ENCODE measurements at places on chromosomes 6 and 20. TPM values are rescaled to one million over a fixed set of nuclear protein-coding genes. Genes with fewer than 3 reads are reported as not detected.

Gene ADGRF4
- 0.23 TPM for total RNA-seq

Gene ETV7
- 0.28 TPM for total RNA-seq

Gene DLGAP4
- total RNA-seq: 9.5 TPM

Gene MAPK13
- total RNA-seq: 16.4 TPM

All from smooth muscle cell of the umbilical artery (primary cell).